K562 (cell line): ENCODE measurements at places on chromosomes 6 and 20.

- no peak for DNase-seq
Observed at GRCh38 chr6:170487707-170488329, 65.3 kb downstream of the PSMB1 start.

- DNase-seq: no peak
Observed at GRCh38 chr6:39961178-39961577, 26.9 kb upstream of the MOCS1 start.

GRCh38 chr20:62518911-62519310 is 43.1 kb upstream of the GATA5 start:
- DNase-seq: no peak

- no peak for DNase-seq
Observed at GRCh38 chr6:36221674-36222073, 25.1 kb downstream of the BRPF3 start.

- DNase-seq: no peak
Observed at GRCh38 chr6:7719364-7719850, 6.5 kb upstream of the BMP6 start.

DNA sequence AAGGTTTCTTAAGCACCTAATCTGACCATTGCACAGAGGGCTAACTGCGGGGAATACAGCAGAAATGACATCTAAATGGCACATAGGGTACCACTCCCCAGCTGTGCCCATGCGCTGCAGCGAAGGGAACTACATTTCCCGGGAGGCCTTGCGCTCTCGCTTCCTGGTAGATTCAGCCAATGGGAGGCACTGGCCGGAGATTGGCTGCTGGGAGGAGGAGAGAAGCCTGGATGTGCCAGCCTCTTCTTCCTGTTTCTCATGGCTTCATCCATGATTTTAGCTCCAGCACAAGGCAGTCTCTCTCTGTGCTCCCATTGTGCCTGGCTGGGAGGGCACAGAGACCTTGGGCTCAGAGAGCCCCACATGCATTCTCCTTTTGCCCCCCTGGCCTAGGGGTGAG is 101.7 kb upstream of the FOXA2 start:
- peak; percentile 48 for DNase-seq

DNA sequence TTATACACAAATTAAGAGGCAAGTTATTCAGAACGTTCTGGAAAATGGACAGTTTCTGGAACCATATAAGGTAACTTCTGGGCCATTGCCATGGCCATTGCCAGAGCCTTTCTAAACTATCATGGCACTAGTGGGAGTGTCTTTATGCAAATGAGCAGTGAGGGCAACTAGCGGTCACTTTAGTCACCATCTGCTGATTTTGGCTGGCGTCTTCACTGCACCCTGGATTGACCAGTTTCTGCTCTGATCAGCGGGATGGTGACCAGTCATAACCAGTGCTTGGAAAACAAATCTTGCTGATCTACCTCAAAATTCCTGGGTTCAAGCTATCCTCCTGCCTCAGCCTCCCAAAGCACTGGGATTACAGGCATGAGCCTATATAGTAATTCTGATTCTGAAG is 7.3 kb upstream of the SNTA1 start:
- DNase-seq: peak; percentile 1

GRCh38 chr20:61640131-61640870 is 388.2 kb downstream of the CDH4 start:
- no peak for DNase-seq

GRCh38 chr20:6311841-6312655 is 189.2 kb upstream of the FERMT1 start:
- DNase-seq: no peak

DNA sequence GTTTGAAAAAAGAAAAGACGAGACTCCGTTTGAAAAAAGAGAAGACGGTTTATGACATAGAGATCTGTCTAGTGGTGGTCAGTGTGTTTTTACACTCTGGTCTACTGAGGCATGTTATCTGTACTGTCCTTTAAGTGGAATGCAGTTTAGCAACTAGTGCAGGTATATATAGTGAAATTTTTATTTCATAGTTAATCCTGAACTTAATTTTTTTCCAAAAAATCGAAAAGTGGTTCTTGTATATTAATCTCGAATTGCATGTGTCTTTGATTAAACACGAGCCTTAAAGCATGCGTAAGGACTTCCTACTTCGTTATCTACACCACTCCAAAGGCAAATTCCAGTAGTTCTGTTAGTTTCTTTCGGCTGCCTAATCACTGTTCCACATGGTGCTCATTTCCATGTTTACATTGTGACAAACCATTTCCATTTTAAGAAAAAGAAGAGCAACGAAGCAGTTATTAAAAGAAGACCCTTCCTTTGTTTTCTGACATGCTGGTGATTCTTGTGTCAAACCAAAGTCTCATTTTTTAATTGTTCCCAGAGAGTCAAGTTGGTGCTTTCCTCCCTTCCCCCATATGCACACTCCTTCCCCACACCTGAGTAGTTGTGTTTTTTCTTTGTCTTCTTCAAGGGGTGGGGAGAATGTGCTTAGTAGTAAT is 2.3 kb downstream of the SNX9 start:
- DNase-seq: no peak

DNA sequence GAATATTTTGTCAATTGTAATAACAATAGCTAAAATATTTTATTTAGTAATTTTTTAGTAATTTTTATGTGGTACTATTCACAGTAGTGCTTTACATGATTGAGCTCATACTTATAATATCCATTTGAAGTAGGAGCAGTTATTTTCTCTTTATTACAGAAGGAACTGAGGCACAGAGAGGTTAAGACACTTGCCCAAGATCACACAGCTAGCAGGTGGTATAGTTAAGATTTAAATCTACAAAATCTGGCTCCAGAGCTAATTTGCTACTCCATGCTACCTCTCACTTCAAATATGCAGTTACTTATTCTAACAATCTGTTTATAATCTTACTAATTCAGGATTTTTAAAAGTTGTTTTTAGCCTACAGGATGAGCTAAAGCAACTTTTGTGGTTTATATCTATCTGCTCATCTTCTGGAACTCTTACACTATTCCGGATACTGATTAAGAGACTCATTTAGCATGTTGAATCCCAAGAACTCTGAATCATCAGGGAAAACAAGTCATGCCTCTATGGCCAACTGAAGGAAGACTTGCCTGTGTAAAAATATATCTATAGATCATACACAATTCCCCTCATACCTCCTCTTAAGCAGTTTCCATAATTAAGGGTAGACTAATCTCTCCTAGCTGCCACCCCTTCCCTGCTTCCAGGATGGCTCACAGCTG is 324.2 kb downstream of the UBE3D start:
- DNase-seq: no peak

DNA sequence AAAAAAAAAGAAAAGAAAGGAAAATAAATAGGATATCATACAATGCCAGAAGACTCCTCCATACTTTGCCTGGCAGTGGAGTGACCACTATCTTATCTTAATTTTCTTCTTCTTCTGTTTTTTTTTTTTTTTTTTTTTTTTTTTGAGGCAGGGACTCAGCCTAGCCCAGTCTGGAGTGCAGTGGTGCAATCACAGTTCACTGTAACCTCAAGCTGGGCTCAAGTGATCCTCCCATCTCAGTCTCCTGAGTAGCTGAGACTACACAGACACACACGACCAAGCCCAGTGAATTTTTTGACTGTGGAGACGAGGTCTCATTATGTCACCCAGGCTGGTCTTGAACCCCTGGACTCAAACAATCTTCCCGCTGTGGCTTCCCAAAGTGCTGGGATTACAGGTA is 17.1 kb upstream of the MMP9 start:
- no peak for DNase-seq

DNA sequence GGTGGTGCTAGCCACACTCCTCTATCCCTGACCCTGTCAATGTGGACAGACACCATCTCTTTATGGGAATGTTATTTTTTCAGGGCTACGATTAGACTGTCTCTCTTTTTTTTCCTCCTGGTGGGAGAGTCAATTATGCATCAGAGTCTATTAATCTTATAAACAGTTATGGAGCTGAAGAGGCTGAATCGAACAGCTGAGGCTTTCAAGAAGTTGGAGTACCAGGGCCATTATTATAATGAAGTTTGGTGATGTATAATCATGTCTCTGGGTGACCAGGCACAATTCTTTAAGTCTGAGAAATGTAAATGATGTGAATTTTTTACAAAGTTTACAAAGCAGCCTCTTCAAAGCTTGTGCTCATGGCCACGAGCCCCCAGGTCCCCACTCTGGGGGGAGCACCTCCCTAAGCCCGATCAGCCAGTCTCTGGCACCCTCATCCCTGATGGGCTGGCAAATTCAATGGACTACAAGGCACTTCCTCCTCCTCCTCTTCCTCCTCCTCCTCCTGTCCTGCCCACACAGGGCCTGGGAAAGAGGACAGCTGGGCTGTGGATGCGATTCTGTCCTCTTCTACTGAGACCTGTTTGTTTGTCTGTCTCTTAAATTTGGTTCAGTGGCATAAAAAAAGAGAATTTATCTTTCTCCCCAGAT is 43.9 kb upstream of the QKI start:
- no peak for DNase-seq

GRCh38 chr20:63233924-63234323 is 1.8 kb upstream of the BIRC7 start:
- DNase-seq: no peak

- no peak for DNase-seq
Observed at GRCh38 chr6:83474309-83474708, 38.0 kb upstream of the PRSS35 start.

DNA sequence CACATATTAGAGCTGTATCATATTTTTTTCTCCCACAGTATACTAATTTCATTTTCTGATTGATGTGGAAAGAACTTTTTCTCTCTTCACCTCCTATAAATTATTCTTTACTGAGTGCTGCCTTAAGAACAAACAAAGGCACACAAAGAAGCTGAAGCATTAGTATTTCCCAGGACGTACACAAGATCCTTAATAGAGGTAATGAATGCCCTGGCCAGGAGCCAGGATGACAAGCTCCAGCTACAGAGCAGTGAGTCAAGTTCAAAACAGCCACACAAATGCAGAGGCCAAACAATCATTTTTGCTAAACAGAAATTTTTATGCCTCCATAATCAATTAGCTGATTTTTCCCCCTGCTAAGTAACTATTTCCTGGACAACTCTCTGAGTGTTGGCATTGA is 639.6 kb downstream of the EPHA7 start:
- DNase-seq: no peak

- DNase-seq: no peak
Observed at GRCh38 chr20:48490961-48491831, 336.6 kb downstream of the PREX1 start.
